ENCODE measurements at places on chromosomes 16 and 17.

- no peak for DNase-seq
Observed at GRCh38 chr16:1158456-1159324, 5.8 kb downstream of the CACNA1H start.

- DNase-seq, result peak; percentile 85
Observed at GRCh38 chr16:10988164-10988803, 43.9 kb downstream of the CLEC16A start.

- DNase-seq, result no peak
Observed at GRCh38 chr16:4646773-4647643, 22.4 kb downstream of the MGRN1 start.

DNA sequence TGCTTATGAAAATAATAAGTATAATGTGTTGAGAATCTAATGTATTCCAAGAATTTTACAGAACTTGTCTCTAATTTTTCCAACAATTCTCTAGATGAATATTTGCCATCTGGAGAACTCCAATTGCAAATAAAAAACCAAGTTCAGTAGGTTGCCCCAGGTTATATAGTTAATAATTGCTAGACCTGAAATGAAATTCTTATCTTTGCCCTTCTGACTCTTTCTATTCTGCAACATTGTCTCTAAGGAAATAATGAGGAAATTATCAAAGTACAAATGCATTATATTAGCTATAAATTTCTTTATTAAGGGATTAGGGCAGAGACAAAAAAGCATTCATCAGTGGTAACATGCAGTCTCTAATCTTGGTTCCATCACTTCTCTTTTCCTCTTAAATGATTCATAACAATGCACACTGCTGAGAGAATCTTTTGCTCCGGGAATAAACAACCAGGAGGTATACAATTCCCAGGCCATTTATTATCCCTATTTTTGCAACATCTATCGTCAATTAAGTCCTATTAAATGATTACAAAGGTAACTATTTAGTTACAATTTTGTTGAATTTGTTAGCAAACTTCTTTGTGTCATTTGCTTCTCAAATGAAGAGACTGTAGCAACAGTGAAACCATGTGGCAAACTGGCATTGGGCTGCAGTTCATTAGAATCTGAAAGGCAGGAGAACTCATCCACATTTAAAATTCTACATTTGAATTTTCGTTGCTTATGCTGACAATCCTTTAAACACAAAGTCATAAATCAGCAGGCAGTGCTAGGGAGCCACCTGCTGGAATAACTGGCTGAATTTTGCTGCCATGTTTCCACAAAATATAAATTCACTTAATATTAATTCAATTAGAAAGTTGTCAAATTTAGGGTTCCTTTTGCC lies 349.6 kb downstream of the KIF2B start:
- no peak for DNase-seq
